ENCODE measurements at places on chromosomes 5 and 9. TPM values are rescaled to one million over a fixed set of nuclear protein-coding genes. Genes with fewer than 3 reads are reported as not detected.

GRCh38 chr5:6235726-6236125, 142.6 kb downstream of the MED10 start:
- H3K36me3 ChIP-seq: no peaks in the 10 kb centered on the region
- H3K27ac ChIP-seq: no peak overlapping the region
- no peaks in the 10 kb centered on the region for H3K27me3 ChIP-seq
- H3K4me1 ChIP-seq: no peaks in the 10 kb centered on the region
- DNase-seq: no peak

DNA sequence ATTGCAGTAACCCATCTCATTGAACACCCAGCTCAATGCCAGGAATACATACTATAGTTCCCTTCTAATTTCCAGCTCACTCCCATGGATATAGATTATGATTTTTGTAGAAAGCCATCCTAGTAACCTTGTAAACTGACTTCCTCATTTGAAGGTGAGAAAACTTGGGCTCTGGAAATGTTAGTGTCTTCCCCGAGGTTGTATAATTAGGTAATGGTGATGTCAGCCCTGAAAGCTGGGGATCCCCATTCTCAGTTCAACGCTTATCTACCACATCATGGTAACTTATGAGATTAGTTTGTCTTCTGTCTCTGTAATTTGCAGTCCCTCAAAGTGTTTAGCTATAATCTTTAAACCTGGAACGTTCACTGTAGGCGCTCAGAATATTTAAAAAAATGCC, 34.6 kb upstream of the PTCH1 start:
- no peak for DNase-seq
- no peak overlapping the region for H3K27ac ChIP-seq
- no peak overlapping the region for H3K4me3 ChIP-seq
- no peaks in the 10 kb centered on the region for H3K36me3 ChIP-seq
- peaks cover 19% of the 10 kb centered on the region for H3K27me3 ChIP-seq

GRCh38 chr9:31629292-31629691, 755.2 kb upstream of the ACO1 start:
- no peaks in the 10 kb centered on the region for H3K4me1 ChIP-seq
- H3K36me3 ChIP-seq: no peaks in the 10 kb centered on the region
- no peak overlapping the region for H3K4me3 ChIP-seq

- no peaks in the 10 kb centered on the region for H3K27me3 ChIP-seq
- no peak overlapping the region for H3K27ac ChIP-seq
- no peaks in the 10 kb centered on the region for H3K4me1 ChIP-seq
- H3K4me3 ChIP-seq: no peak overlapping the region
Measured at GRCh38 chr5:98843481-98843880, 70.0 kb downstream of the RGMB start.

DNA sequence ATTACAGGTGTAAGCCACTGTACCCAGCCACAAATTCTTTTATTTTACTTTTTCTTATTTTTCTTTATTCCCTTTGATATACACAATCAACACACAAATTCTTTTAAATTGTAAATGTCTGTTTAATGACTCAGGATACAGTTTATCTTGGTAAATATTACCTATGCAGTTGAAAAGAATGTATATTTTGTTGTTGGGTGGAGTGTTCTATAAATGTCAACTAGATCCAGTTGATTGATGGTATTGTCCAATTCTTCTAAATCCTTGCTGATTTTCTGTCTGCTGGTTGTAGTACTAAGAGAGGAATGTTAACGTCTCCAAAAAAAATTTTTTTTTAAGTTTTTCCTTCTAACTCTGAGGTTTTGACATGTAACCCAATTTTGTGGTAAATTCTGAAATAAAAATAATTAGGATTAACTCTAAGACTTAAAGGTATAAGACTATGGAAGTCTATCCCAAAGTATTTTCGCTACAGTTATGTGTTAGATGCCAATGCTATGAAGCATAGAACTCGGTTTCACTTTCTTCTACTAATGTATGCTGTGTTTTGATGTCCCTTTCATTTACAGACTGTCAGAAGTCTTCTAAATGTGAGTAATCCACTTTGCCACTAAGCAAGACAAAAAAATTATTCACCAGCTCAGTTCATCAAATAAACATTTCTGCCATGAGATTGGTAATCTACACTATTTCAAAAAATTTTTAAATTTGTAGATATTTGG, 720.2 kb upstream of the C9orf72 start:
- H3K4me3 ChIP-seq: no peak overlapping the region
- H3K4me1 ChIP-seq: no peaks in the 10 kb centered on the region
- H3K36me3 ChIP-seq: no peaks in the 10 kb centered on the region
- no peaks in the 10 kb centered on the region for H3K27me3 ChIP-seq

GRCh38 chr5:36878392-36879082, 2.0 kb downstream of the NIPBL start:
- H3K4me1 ChIP-seq: peaks cover 11% of the 10 kb centered on the region
- no peak for DNase-seq
- no peaks in the 10 kb centered on the region for H3K27me3 ChIP-seq
- H3K4me3 ChIP-seq: peak overlapping the region; percentile 97

DNA sequence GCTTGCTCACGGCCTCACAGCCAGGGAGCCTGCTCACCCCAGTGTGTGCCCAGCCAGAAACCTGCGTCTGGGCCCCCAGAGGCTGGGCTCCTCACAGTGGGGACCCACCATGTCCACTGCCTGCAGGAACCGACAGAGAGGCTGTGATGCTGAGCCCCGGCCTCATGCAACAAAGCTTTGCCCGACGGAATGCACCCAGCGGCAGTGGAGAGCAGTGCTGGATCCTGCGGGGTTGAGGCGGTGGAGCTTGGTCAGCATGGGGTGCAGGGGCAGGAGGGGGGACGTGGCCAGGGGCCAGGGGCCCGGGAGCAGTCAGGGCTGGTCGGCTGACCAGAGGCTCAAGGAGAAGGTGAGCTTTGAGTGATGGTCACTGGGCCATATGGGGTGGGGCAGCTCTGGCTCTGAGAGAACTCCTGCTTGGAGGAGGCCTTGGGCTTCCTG, 7.7 kb upstream of the CEP72 start:
- H3K27ac ChIP-seq: no peak overlapping the region
- DNase-seq: no peak
- peaks cover 11% of the 10 kb centered on the region for H3K4me1 ChIP-seq
- H3K27me3 ChIP-seq: no peaks in the 10 kb centered on the region
- H3K4me3 ChIP-seq: no peak overlapping the region

DNA sequence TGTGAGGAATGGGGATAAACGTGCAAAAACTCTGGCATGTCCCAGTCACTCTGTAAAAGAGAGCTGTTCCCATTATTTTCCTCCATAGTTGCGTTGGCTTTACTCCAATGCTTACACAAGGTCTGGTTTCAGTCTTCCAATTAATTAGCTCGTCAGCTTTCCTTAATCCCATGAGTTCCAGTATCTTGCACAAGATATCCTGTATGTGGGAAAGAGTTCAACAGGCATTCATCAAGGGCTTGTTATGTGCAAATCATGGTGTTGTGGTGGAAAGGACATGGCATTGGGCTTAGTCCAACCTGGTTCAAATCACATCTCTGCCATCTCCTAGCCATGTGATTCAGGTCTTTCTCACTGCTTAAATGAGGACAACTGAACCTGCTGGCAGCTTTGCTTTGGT, 77.5 kb upstream of the PANK3 start:
- H3K4me3 ChIP-seq: no peak overlapping the region
- H3K27ac ChIP-seq: peak overlapping the region; percentile 88
- peaks cover 46% of the 10 kb centered on the region for H3K4me1 ChIP-seq
- peak; percentile 84 for DNase-seq

DNA sequence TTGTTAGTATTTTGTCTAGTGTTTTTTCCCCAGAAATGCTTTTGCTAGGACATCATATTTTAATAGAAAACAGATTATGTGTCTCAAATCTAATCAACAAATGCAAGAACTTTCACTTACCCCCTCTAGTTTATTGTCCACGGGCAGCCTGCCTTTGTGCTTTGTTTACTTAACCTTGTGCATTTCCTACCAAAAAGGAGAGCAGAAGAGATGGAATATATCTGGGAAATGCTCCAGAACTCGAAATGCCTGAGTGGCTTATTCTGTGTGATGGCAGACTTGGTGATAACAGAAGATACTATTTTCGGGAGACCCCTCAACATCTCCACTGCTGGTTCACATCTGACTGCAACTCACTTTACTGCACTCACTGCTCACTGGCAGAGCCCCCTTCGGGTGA, 33.3 kb upstream of the SPDL1 start:
- no peak overlapping the region for H3K4me3 ChIP-seq
- H3K4me1 ChIP-seq: peaks cover 8% of the 10 kb centered on the region
- DNase-seq: no peak
- H3K27me3 ChIP-seq: no peaks in the 10 kb centered on the region
- H3K36me3 ChIP-seq: no peaks in the 10 kb centered on the region

DNA sequence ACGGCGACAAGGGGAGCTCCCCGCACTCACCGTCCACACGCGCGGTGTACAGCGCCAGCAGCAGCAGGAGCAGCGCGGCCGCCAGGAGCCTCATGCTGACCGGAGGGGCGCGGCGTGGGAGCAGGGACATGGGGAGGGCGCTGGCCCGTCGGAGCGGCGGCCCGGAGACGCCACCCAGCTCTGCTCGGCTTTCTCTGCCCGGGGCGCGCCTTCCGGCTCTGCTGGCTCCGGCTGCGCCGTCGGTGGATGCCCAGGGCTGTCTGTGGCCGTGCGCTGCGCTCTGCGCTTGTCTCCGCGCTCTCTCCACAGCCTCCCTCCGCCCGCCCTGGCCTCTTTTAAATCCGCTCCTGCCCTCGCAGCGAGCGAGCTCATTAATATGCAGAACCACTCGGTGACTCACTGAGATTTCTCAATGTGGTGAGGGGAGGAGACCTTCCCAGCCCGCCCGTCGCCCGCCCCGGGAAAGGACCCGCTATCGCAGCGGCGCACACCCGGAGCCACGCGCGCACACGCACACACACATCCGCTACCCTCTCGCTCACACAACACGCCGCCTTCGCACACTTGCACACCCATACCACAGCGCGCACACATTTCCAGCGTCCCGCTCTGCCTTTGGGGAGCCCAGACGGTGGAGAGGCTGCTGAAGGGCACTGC, at the start of gene CXCL14:
TSS of gene CXCL14 (minus strand) at position 307 of the 657 bp plus-strand sequence. CDS start at position 94, 213 bp downstream.
- peak within 1 kb of the TSS; percentile 1 for H3K27ac ChIP-seq
- peak within 1 kb of the TSS; percentile 27 for H3K4me3 ChIP-seq
- DNase-seq: peak; percentile 24

DNA sequence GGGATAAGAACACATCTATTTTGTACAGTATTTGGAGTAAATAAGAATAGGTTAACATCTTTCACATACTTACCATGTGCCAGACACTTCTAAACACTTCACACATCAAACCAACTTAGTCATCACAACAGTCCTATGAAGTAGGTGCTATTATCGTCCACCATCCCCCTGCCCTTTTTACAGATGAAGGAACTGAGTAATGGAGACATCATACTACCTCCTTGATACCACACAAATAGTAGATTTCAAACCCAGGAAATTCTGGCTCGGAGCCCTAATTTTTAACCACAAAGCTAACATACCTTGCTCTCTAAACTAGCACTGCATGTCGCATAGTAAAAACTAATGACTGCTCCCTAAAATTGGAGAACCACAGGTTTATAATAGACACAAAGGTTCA, 4.2 kb upstream of the ZNF366 start:
- peaks cover 5% of the 10 kb centered on the region for H3K27me3 ChIP-seq
- no peaks in the 10 kb centered on the region for H3K36me3 ChIP-seq
- no peak overlapping the region for H3K27ac ChIP-seq
- DNase-seq: no peak
- H3K4me3 ChIP-seq: no peak overlapping the region
- no peaks in the 10 kb centered on the region for H3K4me1 ChIP-seq

GRCh38 chr9:4272126-4272525, 27.7 kb downstream of the GLIS3 start:
- no peak for DNase-seq
- H3K27ac ChIP-seq: no peak overlapping the region
- H3K36me3 ChIP-seq: no peaks in the 10 kb centered on the region
- H3K27me3 ChIP-seq: no peaks in the 10 kb centered on the region
- peaks cover 5% of the 10 kb centered on the region for H3K4me1 ChIP-seq

GRCh38 chr9:114869845-114870244, 60.5 kb downstream of the TNFSF8 start:
- no peaks in the 10 kb centered on the region for H3K27me3 ChIP-seq
- H3K4me1 ChIP-seq: no peaks in the 10 kb centered on the region
- H3K4me3 ChIP-seq: no peak overlapping the region
- H3K36me3 ChIP-seq: no peaks in the 10 kb centered on the region
- no peak for DNase-seq
- no peak overlapping the region for H3K27ac ChIP-seq

- H3K27ac ChIP-seq: no peak overlapping the region
- H3K4me1 ChIP-seq: no peaks in the 10 kb centered on the region
- no peak for DNase-seq
- no peaks in the 10 kb centered on the region for H3K36me3 ChIP-seq
- H3K4me3 ChIP-seq: no peak overlapping the region
- peaks cover 3% of the 10 kb centered on the region for H3K27me3 ChIP-seq
Measured at GRCh38 chr5:175813943-175814630, 57.3 kb upstream of the CPLX2 start.

Gene HMGCS1
- 179 TPM for polyA plus RNA-seq

Gene HRH2
- polyA plus RNA-seq: 2.1 TPM

Gene TAS2R1
- not detected for polyA plus RNA-seq

Gene LTC4S
- 2.9 TPM for polyA plus RNA-seq

Gene SLIT3
- 18.3 TPM for polyA plus RNA-seq

Gene NSG2
- 22.6 TPM for polyA plus RNA-seq
